ENCODE measurements at places on chromosomes 16 and 17.
A peak's percentile ranks its signal among the peaks of the same experiment; 100 is the strongest.

DNA sequence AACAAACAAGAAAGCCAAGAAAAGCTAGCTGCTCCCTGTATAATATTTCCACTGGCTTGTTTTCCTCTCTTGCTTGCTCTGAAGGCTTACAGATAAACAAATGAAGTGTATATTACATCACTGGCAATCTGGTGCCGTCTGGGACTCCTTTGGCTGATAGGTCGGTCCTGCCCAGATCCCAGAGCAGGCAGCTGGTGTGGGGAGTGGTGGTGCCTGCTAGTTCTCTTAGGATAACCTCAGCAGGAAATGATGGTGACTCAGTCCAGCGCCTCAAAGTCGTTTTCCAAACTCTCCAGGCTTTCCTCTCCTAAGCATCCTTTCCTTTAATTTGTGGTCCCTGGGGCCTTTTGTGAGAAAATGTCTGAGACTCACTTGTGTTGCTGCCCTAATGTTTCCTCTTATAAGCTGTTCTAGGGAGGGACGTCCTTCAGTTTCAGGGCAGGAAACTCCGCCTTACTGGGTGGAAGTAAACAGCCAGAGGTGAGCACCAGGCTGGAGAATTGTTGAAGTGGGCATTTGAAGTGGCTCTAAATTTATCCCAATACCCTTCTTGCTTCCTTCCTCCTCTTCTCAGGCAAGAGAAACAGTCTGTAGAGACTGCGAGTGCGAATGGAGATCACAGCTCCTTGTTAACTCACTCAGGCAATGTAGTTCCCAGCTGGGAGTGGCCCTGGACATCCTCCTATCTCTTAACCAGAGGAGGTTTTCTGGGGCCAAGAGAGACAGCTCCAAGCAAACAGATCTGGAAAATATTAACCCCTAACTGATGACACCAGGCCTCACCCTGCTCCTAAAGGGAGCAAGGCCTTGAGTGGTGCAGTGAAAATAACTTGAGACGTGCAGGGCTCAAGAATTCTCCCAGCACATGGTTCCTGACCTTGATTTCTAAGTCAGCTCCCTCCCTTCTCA lies 34.9 kb downstream of the CD300LF start:
- peak; percentile 2 for DNase-seq

DNA sequence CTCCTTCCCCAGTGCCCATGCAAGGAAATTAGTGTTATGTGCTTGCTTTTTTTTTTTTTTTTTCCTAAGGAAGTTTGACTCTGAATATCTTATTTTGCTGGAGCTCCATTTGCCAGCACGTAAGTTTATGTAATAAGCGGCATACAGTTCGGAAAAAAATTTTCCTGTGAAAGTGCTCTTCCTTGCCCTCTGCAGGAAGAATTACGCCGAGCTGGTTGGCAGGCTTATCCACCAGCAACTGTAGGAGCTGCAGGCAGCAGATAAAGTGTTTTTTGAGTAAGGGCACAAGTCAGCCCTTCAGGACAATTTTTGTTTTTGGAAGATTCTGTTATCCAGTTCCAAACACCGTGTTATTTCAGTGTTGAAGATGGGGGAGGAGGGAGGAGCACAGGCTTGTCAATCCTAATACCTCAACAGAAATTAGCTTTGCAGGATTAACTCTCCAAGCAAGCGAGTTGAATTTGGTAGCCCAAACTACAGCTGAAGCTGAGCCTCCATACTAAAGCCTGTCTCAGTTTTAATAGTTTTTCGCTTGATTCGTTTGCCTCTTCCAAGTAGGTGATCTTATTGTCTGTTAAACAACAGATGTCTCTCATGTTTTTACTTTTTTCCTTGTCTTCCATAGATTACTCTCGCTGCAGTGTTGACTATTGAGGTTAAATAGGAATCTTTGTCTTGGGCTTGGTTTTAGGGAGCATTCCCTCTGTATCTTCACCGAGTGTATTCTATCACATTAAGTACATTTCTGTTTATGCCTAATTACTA lies 1.1 kb downstream of the SPECC1 start:
- DNase-seq: peak; percentile 61

GRCh38 chr17:10339051-10339450 lies 33.8 kb downstream of the MYH13 start:
- DNase-seq: no peak

DNA sequence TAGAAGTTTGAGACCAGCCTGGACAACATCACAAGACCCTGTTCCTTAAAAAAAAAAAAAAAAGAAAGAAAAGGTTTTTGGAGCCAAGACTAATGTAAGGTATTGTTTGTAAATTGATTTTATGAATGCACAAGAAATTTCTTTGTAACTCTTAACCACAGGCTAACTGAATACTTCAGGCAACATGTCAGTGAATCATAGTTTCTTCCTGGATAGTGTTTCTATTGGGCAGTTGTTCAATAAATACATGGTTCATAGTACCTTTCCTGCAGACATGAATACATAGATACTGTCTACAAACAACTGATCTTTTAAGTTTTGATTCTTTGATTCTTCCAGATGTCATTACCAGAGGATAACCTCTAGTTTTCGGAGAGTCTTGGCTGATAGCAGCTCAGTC lies 11.6 kb downstream of the DDX42 start:
- peak; percentile 78 for DNase-seq

DNA sequence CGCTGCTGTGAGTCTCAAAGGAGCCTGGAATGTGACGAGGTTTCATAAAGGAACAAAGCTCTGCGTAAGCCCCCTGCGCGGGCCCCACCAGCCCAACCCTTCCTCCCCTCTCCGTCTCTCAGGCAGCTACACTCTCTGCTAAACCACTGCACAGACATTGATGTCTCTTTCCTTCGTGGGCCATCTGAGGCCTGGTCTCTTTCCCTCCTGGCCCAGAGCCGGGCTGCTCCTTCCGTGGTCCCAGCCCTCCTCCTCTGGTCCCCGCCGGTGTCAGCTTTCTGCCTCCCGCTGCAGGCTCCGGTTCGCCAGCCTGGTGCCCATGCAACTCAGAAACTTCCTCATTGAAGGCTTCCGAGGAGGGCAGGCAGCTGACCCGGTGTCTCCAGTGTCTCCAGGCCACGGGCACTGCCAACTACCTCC lies 7.4 kb downstream of the SCARF1 start:
- no peak for DNase-seq

DNA sequence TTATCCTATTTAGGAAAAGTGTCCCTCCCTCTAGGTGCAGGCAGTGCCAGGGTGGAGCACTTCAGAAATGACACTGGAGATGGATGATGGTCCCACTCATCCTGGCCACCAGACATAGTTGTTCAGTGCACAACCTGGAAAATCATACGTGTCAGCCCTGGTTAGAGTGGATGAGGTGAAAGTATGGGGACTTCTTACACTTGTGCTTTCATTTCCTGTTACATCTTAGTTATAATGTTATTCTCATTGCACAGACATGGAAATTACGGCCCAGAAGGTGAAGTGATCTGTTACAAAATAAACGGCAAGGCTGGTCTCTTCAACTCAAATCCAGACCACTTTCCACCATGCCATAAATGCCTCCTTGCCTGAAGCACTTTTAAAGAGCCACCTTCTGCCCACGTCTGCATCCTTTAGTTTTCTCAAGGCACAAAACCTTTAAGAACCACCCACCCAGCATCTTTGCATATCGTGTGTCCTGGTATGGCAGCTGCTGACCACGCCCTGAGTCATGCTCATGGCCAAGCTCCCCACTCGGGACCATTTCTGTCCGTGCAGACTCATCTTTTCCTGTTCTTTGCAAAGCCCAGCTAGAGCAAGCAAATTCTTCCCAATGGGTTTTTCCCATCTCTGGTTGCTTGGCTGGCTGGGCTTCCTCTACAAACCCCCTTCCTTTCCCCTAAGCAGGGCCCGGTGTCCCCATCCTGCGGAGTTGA lies 22.4 kb downstream of the TBC1D3B start:
- DNase-seq: no peak

DNA sequence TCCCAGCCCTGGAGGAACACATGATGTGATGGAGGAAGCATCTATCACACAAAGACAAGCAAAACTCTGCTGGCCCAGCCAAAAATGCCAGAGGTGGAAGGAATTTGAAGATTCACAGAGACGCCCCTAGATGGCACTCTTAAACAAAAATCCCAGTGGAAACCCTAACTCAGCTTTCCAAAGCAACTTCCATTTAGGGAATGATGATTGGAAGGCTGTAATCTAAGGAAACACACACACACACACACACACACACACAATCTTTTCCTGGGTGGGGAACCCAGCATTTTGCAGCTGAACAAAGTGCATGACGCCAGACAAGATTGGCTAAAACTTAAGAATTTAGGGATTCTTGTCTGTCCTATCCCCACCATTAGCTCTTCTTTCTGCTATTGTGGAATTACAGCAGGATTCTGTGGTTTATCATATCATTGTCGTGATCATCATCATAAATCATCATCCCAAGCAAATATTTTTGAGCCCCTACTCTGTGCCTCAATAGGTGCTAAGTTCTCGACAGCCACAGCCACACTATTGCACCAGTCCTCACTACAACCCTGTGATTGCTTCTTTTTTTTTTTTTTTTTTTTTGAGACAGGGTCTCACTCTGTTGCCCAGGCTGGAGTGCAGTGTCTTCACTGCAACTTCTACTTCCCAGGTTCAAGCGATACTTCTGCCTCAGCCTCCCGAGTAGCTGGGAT lies 1.6 kb upstream of the LDAF1 start:
- peak; percentile 83 for DNase-seq

DNA sequence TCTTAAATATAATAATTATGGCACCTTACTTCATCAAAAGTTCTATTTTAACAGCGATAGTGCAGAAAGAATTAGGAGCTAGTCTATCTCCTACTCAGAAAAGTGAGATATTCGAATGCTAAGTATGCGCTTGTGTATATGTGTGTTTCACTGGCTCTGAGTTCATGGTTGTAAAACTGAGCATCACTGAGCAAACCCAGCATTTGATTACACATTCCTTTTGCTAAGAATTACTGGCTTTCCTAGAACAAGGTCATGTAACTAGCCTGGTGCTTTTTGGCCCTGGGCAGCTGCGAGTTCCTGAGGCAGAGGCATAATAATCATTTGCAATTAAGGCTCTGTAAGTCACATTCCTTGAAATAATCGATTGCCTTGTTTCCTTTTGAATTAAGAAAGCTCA lies 157.2 kb downstream of the SNX29 start:
- peak; percentile 32 for DNase-seq

DNA sequence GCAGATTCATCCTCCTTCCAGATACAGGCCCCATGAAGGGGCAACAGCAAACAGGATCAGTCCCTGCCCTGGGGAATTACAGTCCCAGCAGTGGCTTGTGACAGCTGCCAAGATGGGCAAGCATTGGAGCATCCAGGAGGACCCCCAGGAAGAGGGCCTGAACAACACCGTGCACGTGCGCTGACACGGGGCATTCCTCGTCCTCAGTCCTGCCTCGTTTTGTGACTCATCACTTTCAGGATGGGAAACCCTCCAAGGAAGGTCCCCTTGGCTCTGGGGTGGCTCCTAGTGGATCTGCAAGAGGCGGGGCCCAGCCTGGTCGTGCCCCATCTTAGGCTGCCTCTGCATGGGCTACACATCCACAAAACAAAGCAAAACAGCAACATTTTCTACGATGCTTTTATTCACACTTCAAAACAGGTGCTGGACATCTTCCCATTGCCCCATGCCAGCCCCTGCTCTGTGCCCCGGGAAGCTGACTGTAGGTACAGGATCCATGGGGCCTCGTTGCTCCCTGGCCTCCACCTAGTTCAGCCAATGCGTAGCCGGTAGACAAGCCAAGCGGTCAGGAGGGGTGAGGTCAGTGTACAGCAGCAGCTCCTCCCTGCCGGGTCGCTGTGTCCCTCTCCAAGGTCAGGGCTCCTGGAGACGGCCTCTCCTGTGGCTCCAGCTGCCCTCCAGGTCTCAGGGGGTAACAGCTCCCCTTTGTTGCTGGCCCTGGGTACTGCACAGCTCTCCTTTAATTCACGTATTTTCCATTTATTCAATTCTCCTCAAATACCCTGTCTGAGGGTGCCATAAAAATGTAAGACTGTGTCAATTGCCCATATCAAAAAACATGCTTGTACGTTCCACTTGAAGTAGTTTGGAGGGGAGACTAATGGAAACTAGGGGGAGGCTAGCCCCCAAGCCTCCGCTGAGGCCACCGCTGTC lies 32.2 kb downstream of the ACTG1 start:
- peak; percentile 76 for DNase-seq

- DNase-seq: no peak
Measured at GRCh38 chr16:83011939-83012338, 385.2 kb downstream of the CDH13 start.

DNA sequence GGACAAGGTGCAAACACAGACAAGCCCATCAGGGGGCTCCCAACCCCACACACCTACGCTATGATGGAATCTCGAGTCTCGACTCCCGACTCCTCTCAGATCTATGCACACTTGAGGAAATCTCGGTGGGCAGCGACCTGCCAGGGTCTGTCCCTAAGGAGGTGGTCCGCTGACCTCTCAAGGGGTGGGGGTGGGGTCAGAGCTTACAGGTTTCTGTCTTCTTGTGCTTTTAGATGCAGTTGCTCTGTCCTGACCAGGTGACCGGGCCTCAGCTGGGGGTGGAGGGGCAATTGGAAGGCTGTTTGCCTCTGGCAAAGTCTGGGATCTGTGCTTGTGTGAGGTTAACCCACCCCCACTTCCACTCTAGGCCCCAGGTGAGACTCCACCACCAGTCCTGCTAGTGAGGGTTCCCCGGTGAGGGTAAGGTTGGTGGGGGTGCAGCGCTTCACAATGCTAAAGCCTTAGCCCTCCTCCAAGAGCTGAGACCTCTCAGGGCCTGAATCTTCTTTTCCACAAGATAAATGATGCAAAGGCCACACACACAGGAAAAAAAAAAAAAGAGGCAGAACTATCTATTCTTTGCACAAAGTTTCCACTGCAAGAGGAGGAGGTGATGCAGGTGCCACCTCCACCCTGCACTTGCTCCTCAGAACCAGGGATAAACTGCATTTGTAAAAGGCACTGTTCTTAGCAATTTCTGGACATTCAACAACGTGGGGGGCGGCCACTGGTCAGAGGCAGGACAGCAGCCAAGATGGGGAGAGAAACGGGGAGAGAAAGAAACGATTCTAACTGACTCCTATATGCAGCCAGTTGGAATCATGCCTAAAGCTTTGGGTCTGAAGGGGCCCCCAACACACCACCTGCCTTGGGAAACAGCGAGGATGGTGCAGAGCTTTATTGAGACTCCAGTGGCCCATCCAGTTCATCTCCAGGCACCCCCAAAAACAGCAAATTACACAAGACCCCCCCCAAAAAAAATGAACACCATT lies 4.1 kb downstream of the CISD3 start:
- DNase-seq: no peak

DNA sequence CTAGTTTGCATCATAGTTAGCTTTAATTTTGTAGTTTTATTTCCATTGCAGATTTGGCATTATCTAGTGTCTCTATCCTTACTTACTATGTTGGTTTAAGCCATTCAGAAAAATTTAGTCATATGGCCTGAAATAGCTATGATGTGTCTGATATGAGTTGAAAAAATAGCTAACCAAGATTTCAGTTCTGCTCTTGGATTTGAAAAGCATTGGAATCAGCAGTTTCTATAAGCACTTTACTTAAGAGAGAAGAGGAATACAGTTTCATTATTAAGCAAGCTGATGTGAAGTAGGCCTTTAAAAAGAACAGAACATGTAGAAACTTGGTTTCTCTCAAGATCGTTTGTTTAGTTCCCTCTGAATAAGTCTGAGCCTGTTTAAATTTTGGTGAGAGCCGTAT lies 25.9 kb downstream of the LPCAT2 start:
- no peak for DNase-seq

GRCh38 chr16:28880955-28881354 lies 2.7 kb downstream of the ATP2A1 start:
- DNase-seq: no peak

Measured in IMR-90 (cell line).